Activated gamma-delta T cell treated with Interleukin-2 at 50 U/mL for 16 hours (primary cell): ENCODE measurements at places on chromosomes 16 and 17.
A peak's percentile ranks its signal among the peaks of the same experiment; 100 is the strongest.

GRCh38 chr17:42878123-42878880 is 22.3 kb upstream of the G6PC1 start:
- no peak for DNase-seq

DNA sequence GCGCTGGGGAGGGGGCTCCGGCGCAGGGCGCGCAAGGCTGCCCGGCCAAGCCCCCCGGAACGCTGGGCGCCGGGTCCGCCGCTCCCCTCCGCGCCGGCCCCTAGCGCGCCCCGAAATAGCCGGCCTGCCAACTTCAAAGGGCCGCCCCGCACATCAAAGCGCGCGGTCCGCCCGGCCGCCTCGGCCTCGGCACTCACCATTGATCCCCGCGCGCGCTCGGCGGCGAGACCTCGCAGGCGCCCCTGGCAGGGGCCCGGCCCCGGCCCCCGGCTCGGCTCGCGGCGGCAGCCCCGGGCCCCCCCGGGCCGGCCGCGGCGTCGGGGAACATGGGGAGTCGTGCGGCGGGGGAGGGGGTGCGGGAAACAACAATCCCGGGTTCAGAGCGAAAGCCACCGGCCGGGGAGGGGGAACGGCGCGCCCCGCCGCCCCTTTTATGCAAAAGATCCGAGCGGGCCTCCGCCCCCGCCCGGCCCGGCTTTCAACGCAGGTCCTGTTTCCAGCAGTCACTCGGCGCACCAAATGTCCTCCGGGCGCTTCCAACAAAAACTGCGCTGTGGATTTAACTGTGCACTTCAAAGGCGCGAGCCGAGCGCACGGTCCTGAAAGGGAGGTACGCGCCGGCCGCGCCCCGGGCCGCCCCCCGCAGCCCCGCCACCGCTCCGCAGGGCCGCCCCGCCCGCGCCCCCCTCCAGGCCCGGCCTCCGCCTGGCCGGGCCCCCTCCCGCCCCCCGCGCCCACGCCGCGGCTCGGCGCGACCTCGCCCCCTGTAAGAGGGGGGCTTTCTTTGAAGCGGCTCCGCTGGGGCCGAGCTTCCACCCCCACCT is 608 bp downstream of the AXIN2 start:
- DNase-seq = peak; percentile 61

- DNase-seq = no peak
Measured at GRCh38 chr17:67974598-67975066, 21.6 kb downstream of the C17orf58 start.

GRCh38 chr17:79125503-79125902 is 50.9 kb downstream of the ENGASE start:
- no peak for DNase-seq

- DNase-seq = no peak
Measured at GRCh38 chr16:24093049-24093448, 163.1 kb upstream of the CACNG3 start.

DNA sequence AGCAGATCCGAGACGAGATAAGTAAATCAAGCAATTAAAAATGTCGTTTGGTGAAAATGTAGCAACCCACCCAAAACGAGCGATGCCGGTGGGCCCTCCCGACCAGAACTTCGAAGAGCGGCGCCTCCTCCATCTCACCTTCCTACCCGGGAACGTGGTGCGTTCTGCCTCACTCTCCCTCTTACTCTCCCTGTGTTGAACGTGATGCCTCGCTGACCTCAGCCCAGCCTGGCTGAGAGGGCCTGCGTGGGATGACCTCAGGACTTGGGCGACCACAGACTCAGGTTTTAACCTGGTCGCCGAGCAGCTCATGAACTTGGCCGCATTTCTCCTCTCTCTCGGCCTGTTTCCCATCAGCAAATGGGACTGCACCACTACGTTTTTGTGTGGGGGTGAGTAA is 69.7 kb upstream of the RPL38 start:
- no peak for DNase-seq

- DNase-seq = peak; percentile 41
Measured at GRCh38 chr17:76997981-76998531, 129.9 kb downstream of the MGAT5B start.

- no peak for DNase-seq
Measured at GRCh38 chr17:37197336-37197735, 178.4 kb upstream of the C17orf78 start.

GRCh38 chr17:27512031-27512430 is 55.8 kb downstream of the KSR1 start:
- no peak for DNase-seq

DNA sequence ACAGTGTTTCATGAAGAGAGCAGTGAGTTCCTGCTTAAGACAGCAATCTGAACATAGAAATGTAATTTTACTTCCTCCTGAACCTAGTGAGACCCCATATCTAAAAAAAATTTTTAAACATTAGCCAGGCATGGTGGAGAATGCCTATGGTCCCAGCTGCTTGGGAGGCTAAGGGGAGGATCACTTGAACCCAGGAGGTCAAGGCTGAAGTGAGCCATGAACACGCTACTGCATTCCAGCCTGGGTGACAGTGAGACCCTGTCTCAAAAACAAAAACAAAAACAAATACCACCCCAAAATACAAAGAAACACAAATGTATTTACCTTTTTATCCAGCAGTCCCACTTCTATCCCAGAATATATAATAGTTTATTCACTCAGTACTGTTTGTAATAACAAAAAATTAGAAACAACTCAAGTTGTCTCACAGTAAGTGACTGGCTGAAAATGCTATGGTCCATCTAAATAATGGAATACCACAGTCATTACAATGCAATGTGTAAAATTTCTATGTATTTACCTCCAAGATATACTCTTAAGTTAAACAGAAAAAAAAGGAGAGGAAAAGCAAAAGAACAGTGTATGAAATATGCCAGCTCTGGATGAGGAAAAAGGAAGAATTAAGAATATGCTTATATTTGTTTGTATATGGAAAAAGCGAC is 16.3 kb downstream of the CFDP1 start:
- DNase-seq = no peak

- no peak for DNase-seq
Measured at GRCh38 chr16:51035110-51035498, 116.0 kb downstream of the SALL1 start.

GRCh38 chr16:48517493-48517892 is 92.5 kb downstream of the N4BP1 start:
- DNase-seq = no peak

DNA sequence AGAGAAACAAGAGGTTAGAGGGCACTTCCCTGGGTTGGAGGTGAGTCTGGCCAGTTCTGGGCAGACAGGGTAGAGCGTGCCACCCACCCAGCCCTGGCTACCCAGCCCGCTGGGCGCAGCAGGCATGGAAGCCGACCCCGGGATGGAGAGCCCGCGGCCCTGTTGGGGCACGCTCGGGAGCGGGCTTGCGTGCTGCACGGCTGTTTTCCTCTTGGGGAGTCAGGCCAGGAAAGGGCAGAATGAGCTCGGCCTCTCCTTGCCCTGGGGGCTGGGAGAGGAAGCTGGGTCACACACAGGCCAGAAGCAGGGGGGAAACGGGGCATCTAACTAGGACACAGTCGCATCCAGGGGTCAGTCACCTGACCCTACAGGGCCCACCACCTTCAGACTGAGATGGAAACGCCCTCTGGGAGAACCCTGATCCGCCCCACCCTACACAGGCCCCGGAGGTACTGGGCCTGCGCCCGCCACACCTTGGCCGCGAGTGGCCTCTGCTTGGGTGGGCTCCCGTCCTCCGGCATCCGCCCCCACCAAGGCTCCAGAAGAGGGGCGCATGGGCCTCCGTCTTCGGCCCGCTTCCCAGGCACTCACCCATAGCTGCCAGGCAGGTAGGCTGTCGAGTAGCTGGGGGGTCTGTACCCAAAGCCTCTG is 1.2 kb downstream of the SOX15 start:
- DNase-seq = no peak

DNA sequence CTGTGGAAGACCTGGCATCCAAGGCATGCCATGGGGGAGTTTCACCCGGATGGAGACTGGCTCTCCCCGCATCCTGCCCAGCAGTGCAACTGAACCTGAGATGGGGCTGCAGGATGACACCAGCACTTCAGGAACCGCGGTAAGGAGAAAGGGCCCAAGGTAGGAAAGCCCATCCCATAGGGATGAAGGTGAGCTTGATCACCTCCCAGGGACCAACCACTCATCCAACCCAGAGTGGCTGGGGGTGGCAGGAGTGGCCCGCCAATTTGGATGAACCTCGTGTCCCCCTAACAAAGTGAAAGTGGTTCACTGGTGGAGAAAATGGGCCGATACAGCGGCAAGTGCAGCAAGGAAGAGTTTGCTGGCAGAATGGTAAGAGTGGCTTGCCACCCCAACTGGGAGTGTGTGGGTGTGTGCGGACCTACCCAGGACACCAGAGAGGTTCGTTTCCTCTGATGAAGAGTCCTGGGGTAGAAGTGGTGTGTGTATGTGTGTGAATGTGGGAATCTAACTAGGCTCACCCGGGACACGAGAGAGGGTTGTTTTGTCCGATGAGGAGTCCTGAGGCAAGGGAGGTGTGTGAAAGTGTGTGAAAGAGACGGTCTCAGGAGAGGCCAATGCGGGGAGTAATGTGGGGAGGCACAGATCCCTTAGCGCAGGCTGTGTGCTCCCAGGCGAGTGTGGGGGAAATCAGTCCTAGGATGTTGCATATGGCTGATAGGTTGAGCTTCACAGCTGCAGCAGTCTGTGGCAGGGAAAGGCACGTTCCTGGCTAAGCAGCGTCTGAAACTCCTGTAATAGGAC is 22.6 kb downstream of the ACSM1 start:
- DNase-seq = no peak

DNA sequence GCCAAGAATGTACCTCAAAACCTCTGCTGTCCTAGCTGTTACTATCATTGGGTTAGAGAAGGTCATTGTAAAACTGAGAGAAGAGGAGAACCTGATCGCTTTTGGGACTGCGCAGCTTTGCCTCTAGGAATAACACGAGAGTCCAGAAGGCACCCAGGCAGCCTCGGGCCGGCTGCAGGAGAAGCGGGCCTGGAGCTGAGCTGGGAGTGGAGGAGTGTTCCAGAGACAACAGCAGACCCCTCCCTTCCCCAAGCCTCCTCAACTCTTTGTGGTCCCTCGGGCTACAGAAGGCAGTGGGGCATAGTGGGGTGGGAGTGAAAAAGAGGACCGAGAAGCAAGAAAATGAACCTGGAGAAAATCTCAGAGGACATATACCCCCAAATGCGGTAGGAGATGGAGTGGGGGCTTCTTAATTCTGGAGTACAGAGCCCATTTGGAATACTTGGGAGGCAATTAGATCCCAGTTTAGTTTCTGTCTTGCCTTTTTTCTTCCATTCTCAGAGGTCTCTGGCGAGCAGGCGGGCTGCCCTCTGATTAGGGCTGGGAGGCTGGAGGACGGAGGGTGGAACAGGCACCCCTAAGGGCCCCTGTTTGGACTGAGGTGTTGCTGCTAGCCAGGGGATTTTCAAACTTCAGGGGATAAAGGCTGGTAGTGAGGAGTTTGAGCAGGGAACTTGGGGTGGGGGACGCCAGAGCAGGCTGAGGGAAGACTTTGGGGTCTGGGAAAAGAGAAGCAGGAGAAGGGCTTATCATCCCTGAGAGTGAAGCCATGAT is 13.3 kb upstream of the HOXB2 start:
- no peak for DNase-seq

- no peak for DNase-seq
Measured at GRCh38 chr17:47684535-47685193, 9.3 kb upstream of the TBKBP1 start.

DNA sequence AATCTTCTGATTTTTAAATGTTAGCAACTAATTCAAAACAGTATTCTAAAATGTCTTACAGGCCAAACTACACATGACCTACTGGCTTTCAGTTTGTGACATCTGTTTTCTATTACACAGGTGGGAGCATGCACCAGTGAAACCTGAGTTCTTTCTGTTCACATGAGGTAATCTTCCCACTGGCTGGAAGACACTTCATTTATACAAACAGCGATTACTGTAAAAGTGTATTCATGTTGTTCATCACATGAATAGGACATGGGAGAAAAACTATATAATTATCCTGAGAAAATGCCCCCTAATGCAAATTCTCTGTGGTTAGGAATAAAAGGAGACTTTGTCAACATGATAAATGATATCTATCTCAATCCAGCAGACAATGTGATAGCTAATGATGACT is 11.1 kb upstream of the PIK3R5 start:
- DNase-seq = no peak

DNA sequence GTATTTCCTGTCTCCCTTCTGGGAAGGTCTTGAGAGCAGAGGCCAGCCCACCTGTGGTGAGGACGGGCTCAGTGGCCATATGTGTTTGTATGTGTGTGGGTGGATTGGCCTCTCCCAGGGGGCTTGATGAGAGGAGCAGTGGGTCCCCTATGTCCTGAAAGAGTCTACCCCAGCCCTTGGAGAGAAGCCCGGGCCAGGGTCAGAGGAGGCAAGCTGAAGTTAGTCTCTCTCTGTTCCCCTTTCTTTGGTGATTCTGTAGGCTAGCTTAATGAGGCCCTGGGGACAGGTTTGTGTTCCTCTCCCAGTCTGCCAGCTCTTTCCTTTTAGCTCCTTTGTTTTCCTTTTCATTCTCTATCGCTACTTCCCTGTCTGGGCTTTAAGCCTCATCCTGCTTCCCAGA is 23.8 kb upstream of the NFATC3 start:
- DNase-seq = no peak

DNA sequence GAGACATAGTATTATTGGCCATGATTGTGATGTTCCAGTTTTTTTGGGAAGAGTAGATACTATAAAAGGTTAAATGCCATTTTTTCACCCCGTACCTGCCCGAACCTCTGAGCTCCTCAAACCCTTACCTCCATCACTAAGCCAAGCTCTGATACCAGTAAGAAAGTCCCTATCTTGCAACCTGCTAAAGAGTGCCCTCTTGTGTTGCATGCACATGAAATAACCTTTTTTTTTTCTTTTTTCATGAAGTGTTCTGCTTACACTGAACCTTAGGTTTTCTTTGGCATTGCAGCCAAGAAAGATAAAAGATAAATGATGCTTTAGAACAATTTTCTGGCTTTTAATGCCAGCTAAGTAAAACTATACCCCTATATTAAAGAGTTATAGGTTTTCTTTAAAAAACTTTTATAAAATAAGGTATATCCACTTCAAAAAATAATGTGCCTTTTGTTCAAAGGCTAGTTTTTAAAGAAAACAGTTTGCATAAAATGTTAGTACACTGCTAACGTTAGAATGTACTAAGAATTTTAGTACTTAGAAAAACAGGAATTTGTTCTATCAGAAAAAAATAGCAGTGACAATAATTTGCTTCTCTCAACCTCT is 295.3 kb upstream of the PMFBP1 start:
- no peak for DNase-seq

DNA sequence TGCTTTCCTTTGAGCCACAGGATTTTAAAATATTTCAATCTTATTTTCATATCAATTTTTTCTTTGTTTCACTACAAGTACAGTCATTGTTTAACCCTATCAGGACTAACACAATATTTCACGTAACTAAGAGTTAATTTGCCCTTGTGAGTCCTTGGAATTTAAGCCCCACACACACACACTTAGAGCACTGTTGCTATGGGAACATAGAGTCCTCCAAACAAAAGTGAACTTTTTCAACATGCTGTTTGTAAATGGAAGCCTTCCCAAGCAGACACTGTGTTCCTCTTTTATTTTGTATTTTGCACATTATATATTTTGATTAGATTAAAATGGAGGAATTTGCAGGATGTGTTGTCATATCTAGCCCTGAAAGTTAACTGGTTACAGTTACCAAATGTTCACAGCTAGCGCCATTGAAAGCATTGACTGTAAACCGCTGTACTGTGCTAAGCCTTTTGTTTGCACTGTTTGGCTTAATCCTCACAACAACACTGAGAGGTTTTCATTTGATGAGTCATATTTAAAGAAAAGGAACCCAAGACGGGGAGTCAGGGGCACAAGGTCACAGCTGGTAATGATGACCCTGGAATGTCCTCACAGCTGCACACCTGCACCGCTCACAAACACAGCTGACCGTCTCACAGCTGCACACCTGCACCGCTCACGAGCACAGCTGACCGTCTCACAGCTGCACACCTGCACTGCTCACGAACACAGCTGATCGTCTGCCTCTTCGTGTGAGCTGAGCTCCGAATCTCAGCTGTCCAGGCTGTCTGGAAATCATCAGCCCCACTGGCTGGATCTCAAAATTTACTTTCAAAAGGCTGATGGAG is 6.3 kb downstream of the HSBP1 start:
- no peak for DNase-seq
